ENCODE measurements at places on chromosomes 11 and 22.
A peak's percentile ranks its signal among the peaks of the same experiment; 100 is the strongest.

- DNase-seq = no peak
Measured at GRCh38 chr11:45180848-45181192, 34.4 kb downstream of the PRDM11 start.

DNA sequence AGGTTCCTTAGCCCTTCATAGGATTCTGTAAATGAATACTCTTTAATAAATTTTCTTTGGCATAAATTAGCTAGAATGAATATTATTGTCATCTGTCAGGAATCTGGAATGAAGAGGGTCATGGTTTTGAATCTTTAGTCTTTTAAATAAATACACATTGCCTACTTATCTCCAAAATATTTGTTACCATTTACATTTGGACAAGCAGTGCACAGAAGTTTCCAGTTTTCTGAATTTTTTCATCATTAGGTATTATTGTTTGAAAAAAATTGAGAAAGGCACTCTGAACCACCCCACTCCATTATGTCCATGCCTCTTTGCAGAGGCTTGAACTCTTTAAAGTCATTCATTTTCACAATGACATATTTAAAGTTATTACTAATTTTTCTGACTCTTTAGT lies 549.0 kb upstream of the LUZP2 start:
- DNase-seq = no peak

DNA sequence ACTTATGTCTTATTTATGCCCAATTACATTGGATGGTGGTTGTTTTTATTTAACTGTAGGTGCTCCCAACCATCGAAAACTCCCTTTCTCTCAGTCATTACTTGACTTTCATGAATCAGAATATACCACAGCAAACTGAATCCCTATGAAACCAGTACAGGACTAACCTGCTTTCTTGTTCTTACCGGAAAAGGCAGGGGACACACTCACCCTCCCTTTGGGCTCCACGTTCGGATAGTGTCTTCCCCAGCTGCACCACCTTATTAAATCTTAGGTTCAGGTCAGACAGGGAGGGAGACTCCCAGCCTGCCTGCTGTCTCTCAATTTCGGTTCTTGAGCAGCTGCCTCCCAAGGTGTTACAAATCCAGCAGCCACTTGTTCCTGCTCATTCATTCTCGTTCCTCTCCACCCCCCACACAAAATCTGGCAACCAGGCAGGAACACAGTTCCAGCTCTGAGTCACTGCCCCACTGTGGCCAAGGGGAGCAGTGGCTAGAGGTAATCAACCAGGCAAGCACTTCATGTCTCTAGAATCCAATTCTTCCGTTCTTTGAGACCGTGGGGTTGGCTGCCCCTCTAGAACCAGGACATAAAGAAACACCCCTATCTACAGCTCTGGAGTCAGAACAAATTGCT lies 133.0 kb downstream of the PLEKHA7 start:
- no peak for DNase-seq

DNA sequence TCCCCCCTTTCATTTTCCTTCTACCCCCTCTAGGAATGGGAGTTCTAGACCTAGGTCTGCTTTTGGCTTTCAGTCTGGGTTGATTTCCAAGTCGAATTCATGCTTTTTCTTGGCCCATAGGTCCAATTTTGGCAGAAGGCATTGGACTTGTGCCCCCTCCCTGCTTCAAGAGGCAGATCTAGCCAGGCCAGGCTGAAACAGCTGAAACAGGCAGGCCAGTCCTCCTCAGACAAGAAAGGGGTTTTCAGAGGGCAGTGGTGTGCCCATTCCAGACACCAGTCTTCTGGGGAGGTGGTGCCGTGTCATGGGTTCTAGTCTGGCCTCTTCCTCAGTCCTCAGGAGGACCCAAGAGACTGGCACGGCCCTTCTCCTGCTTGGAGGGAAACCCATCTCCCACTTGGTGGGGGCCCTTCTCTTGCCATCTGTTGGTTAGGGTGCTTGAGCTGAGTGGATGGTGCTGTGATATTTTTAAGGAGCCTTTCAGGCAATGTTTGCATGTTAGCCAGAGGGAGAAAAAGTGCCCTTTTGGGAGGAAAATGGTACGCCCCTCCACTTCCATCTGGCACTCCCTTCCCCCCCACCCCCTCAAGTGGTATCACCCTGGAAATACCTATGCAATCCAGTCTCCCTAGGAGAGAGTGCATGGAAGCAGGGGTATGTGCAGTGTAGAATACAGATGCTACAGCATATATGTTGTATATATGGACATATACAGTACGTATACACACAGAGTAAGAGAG lies 53.6 kb downstream of the SYT13 start:
- DNase-seq = no peak

DNA sequence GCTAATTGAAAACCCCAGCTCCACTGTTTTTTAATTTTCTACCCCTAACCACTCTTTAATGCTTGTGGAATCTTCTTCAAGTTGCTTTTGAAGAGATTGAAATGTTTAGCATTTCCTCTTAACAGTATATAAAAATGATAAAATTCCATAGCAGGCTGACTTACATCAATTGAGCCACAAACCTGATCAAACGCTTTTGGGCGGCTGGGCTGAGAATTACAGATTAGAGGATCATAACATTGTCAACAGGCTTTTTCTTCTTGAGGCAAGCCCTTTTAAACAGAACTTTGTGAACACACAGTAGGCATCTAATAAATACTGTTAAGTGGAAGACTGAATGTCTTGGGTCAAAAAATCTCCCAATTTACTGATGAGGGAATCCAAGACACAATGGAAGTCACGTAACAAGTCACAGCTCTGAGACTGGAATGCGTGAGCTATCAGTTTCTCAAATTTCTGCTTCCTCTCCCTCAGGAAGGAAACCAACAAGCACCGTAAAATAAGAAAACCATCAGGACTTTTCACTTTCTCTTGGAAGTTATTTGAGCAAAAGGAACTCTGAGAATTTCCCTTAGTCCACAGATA lies 50.0 kb upstream of the CCDC89 start:
- DNase-seq = no peak

GRCh38 chr22:43520632-43521039 lies 108.8 kb downstream of the MPPED1 start:
- no peak for DNase-seq

GRCh38 chr11:22878039-22878438 lies 17.8 kb upstream of the CCDC179 start:
- no peak for DNase-seq

- DNase-seq = no peak
Measured at GRCh38 chr11:85086504-85087284, 540.5 kb downstream of the DLG2 start.

DNA sequence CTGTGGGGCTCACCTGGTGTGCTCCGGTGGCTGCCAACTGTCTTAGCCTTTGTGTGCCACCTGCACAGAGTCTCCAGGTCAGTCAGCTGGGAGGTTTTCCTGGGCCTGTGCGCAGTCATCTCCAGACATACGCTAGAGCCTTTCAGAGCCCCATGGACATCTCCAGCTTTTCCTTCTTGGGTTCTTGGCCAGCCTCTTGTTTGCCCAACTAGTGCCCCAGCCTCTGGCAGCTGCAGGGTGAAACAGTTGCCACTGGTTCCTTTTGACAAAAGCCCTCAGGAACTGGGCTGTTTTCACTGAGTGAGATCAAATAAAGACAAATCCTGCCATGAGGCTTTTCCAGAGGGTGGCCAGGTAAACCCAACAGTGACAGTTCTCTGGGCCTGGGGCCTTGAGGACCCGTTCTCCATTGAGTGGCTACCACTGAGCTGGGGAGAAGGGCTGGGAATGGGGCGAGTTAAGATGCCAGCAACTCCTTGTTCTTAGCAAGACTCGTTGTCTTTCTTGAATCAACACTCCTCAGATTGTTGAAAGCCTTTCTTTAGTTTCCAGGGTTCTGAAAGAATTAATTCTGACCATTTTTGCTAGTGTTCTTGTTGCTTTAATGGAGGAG lies 16.7 kb upstream of the RANBP1 start:
- no peak for DNase-seq

GRCh38 chr11:22192289-22192641 lies 620 bp upstream of the ANO5 start:
- DNase-seq = no peak

GRCh38 chr11:44286268-44286880 lies 23.6 kb downstream of the ALX4 start:
- peak; percentile 37 for DNase-seq

DNA sequence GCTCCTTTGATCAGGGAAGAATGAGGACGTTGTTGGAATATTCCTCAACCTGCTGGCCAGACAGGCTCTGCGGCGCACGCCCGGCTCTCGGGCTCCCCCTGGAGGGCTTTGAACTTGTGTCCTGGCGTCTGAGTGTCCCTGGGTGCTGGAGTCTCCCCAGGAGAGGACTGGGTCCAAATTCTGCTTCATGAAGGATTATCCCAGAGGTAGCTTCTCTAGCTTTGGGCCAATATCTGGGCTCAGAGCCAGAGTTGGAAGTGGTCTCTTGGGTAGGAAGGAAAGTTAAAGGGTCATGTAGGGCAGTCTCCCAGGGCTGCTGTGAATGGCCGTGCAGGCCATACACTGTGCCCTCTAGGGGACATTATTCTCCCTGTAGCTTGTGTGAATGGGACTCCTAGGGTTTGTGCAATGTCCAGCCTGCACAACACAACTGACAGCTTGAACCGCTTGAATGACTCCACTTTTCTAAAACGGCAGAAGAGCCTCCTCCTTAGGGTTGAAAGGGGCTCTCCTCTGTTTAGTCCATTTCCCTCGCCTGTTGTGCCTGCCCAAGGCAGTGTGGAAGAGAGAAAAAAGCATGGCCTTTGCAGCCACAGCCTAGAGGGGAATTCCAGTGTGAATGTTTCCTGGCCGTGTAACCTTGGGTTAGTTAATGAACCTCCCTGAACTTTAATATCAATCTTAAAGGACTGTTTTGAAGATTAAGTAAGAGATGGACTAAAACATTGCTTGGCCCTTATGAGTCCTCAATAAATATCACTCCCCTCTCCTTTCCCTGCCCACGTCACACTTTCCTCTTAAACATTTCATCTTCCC lies 111.2 kb upstream of the THY1 start:
- DNase-seq = peak; percentile 13

- no peak for DNase-seq
Measured at GRCh38 chr11:124098141-124098540, 17.1 kb upstream of the VWA5A start.

DNA sequence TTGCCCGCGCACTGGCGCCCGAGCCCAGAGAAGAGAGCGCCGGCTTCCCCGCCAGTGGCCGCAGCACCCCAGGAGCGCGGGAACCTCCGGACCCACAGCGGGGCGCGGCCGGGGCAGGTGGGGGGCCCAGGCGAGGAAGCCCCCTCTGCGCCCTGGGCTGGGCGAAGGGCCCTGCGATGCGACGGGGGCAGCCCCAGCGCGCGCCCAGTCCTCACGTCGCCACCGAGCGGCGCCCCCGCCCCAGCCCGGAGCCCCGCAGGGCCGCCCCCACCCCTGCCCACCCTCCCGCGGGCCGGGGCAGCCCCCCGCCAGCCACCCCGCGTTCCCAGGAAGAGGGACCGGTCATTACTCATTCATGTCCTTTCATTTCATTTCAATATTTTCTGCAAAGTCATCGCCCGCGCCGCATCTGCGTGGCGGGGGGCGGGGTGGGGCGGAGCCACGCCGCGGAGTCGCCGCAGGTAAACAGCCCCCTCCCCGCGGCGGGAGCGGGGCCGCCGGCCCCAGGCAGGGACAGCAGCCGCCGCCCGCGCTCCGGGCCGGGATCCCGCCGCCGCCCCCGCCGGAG lies 673 bp upstream of the PANX2 start:
- DNase-seq = peak; percentile 62

- DNase-seq = no peak
Measured at GRCh38 chr11:84981301-84981700, 645.8 kb downstream of the DLG2 start.

DNA sequence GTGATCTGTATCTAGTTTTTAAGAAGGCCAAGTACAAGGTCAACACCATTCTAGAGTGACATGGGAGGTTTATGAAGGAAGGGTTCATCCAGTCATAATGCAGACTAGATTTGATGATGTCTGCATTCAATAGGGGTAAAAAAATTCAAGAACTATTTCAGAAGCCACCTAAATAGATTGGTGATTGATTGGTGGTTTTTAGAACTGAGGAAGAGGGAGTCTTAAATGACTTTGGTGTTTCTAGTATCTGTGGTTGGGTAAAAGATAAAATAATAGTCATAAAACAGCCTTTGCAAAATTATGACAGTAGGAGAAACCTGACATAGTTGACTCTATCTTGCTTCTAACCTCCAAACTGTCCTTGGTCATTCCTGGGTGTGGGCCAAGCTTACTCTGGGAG lies 114.1 kb downstream of the OPCML start:
- DNase-seq = no peak

GRCh38 chr11:29251738-29252137 lies 765.1 kb downstream of the KCNA4 start:
- DNase-seq = no peak

DNA sequence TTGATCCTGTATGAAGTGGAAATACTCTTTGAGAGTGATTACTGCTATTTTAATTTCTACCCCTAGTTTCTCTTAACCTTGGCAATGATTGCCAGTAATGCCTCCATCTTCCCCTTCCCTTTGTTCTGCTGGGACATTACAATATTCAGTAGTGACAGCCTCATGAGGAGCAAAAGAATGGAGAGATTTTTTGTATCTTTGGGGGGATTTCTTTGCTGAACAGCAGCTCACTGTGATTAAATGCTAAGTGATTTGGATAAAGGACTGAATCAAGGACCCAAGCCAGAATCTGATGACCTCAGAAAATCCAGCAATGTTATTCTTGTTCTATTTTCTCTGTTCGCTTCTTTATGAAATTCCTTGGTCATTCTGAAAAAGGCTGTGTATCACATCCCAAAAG lies 7.0 kb upstream of the SLC1A2 start:
- no peak for DNase-seq

DNA sequence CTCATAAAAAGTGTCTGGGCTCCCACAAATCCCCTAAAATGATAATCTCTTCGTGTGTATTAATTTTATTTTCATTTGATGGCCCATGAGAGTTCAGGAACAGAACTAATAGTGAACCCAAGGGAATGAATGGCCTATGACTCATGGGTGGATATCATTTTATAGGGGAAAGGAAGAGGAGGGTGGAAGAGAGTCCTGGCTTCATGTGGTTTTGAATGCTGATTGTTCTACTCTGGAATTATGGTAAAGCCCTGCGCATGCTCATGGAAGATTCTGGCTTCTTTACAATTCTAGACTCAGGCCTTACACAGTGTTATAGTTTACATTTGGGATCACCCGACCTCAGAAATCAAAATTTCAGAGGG lies 35.2 kb downstream of the MAML2 start:
- DNase-seq = no peak

- no peak for DNase-seq
Measured at GRCh38 chr11:68461575-68461917, 994 bp downstream of the PPP6R3 start.

DNA sequence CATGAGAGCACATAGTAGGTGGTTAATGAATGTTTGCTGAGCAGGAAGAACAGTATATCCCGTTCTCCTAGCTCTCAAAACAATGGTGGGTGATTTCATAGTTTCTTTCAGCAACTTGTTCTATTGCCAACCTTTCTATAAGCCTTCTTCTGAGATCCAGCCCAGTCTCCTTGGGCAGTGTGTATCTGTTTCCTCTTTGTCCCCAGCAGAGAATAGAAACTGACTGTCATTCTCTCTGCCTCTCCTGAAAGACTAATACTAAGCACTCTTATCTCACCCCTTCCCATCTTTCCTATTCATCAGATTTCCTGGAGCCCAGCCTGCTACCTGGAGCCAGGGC lies 272.9 kb downstream of the ST3GAL4 start:
- DNase-seq = no peak

GRCh38 chr11:104142698-104143097 lies 21.2 kb downstream of the PDGFD start:
- no peak for DNase-seq

Data from CD4-positive, CD25-positive, alpha-beta regulatory T cell (primary cell).